ENCODE measurements at places on chromosomes 2 and 18.

- no peak for DNase-seq
These were observed 590.3 kb downstream of the BCL11A start for GRCh38 chr2:59963157-59963556.

GRCh38 chr2:70467831-70468779 lies 85.5 kb downstream of the TGFA start:
- no peak for DNase-seq

GRCh38 chr2:30454571-30454970 lies 7.5 kb downstream of the LCLAT1 start:
- no peak for DNase-seq

DNA sequence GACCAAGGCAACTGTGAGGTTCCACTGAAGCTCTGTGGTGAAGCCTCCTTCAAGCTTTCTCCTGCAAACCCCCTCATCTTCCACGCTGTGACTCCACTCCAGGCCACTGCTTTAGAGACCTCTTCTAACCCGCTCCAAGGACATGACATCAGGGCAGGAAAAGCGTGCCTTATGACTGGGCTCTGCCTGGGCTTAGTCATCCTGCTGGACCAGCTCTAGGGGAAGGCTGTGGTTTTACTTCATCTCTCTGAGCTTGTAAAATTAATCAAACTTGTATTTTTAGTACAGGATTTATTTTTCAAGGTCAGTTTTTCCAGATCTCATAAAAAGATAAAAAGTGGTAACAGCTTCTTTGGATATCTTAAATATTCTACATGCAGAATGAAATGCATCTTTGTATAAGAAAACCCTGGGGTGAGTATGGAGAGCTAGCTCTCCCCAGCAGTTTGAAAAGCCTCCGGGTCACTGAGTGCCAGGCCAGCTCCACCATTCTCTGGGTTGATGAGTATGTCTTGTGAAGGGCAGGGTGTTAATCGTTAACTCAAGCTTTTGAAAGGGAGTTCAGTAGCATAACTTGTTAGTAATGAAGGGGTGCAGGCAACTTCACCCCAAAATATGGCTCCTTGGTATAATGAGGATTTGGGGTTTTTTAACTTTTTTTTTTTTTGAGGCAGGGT lies 33.1 kb upstream of the YPEL5 start:
- DNase-seq = peak; percentile 81

GRCh38 chr18:44323125-44323524 lies 357.6 kb upstream of the SETBP1 start:
- DNase-seq = no peak
